ENCODE measurements at places on chromosomes 7 and 10. TPM values are rescaled to one million over a fixed set of nuclear protein-coding genes. Genes with fewer than 3 reads are reported as not detected.

Gene ETV1
- total RNA-seq = not detected

Gene PIP
- not detected for total RNA-seq

DNA sequence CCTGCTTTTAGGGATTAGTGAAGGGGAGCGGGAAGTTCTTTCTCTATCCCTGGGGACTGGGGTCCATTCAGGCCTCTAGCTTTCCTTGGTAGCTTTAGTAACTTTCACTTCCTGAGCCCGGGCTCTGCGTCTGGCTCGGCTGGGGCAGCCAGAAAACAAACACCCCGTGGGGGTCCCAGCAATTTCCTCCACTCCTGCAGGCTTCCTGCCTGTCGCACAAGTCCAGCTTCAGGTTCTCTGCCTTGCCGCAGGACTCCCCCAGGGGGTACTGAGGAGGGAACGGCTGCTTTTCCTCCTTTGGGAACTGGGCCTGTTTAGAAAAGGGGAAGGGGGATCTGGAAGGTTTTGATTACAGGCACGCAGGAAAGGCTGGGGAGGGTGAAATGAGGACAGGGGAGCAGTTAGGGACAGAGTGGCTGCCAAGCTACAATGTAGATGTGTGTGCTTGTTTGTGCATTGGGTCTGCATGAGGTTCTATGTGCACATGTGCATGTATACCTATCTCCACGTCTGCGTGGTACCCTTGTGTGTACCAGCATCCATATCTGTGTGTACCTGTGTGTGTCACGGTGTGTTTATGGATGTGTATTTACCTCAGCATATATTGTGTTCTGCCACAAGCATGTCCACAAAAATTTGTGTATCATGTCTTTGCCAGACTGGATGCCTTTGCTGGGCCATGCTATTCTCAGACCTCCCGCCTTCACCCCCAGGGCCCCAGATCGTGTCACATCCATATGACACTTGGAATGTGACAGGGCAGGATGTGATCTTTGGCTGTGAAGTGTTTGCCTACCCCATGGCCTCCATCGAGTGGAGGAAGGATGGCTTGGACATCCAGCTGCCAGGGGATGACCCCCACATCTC is 2.0 kb downstream of the KAZALD1 start:
- DNase-seq = no peak

GRCh38 chr7:82726038-82726800 is 282.6 kb upstream of the CACNA2D1 start:
- no peak for DNase-seq

Gene H2BK1
- 1.9 TPM for total RNA-seq

Gene WDFY4
- 1.5 TPM for total RNA-seq

Gene EBLN1
- total RNA-seq = not detected
